ENCODE measurements at places on chromosomes 1 and 21. TPM values are rescaled to one million over a fixed set of nuclear protein-coding genes. Genes with fewer than 3 reads are reported as not detected.

GRCh38 chr21:44555200-44555875 lies 3.3 kb downstream of the KRTAP10-3 start:
- H3K27me3 ChIP-seq: no peaks in the 10 kb centered on the region
- H3K27ac ChIP-seq: no peak overlapping the region
- no peak for DNase-seq

DNA sequence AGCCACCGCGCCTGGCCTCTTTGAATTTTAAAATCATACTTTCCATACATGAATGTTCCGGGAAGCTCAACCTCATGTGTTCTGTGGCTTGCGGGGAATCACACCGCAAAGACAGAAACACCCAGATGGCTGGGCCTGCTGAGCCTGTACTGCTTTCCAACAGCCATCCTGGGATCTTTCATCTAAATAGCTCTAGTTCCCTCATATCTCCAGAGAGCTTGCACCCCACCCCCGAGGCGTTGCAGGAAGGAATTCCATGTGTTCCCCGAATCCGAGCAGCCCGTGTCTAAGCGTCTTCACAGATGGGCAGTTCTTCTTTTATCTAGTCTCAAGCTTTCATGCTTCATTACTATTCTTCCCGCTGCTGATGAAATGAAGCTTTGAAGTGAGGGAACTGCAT lies 66.4 kb downstream of the IGSF21 start:
- no peak overlapping the region for H3K4me3 ChIP-seq
- H3K4me1 ChIP-seq: no peaks in the 10 kb centered on the region
- DNase-seq: no peak
- no peak overlapping the region for H3K27ac ChIP-seq
- no peaks in the 10 kb centered on the region for H3K27me3 ChIP-seq
- no peaks in the 10 kb centered on the region for H3K36me3 ChIP-seq

DNA sequence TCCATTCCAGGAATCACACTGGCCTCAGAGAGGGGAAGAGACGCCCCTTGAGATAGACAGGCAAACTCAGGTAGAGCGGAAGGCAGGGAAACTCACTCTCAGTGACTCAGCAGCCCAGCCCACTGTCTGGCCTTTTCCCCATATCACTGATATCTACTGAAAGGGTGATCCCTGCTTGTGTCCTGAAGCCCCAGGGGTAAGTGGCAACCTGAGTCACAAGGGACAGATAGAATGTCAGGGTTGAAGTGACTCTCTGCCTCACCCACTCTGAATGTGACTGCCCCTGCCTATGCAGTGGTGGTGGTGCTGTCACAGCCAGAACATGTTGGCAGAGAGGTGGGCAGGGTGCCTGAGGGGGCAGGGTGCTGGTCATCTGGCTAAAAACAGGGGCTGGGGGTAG lies 157.5 kb upstream of the FGGY start:
- no peak for DNase-seq
- no peaks in the 10 kb centered on the region for H3K36me3 ChIP-seq
- no peak overlapping the region for H3K4me3 ChIP-seq

Gene PROX1
- total RNA-seq: 2.5 TPM

Gene NOC2L
- total RNA-seq: 35.8 TPM

DNA sequence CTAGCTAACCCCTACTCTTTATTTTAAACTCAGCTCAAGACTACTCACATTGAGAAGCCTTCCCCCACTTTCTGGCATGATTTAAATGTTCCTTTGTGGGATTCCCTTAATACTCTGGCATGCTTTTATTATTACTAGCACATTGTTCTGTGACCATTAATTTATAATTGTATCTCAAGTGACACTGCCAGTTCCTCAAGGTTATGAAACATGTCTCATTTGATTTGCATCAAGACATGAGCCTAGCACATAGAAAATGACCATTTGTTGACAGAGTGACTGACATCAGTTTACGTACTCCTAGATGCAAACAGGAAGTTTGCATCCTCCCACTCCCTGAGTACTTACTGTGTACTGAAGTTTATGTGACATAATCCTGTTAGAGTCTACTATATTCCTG lies 15.2 kb downstream of the RGS4 start:
- H3K4me1 ChIP-seq: peaks cover 14% of the 10 kb centered on the region
- H3K27ac ChIP-seq: no peak overlapping the region
- no peaks in the 10 kb centered on the region for H3K27me3 ChIP-seq
- DNase-seq: no peak
- H3K4me3 ChIP-seq: no peak overlapping the region

GRCh38 chr1:86191958-86192357 lies 35.4 kb upstream of the COL24A1 start:
- no peak for DNase-seq
- H3K4me3 ChIP-seq: no peak overlapping the region
- H3K4me1 ChIP-seq: no peaks in the 10 kb centered on the region
- no peak overlapping the region for H3K27ac ChIP-seq
- H3K27me3 ChIP-seq: no peaks in the 10 kb centered on the region

DNA sequence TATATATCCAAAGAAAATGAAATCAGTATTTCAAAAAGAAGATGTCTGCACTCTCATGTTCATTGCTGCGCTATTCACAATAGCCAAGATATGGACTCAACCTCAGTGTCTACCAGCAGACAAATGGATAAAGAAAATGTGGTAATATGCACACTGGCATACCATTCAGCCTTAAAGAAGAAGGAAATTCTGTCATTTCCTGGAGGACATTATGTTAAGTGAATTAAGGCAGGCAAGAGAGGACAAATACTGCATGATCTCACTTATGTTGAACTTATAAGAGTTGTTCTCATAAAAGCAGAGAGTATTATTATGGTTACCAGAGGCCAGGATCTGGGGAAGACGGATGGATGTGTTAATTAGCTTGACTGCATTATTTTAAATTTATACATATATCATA lies 115.9 kb downstream of the NEGR1 start:
- H3K27me3 ChIP-seq: no peaks in the 10 kb centered on the region
- H3K36me3 ChIP-seq: no peaks in the 10 kb centered on the region
- H3K4me1 ChIP-seq: no peaks in the 10 kb centered on the region
- H3K27ac ChIP-seq: no peak overlapping the region
- no peak overlapping the region for H3K4me3 ChIP-seq

DNA sequence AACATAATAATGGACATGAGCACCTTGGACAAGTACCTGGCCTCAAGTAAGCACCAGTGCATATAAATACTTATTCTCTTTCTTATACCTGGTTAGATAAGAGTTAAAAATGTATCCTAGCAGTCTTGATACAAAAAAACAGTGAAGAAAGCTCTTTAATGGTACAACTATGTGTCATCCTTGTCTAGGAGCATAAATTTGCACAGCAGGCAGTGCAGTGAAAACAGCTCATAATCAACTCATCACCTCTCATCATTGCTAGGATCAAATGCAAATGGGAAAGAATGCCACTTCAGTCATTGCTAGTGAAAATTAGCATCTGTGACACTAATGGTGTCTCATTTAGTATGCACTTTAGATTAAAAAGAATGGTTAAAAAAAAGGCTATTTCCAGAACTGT lies 7.6 kb downstream of the SAMSN1 start:
- H3K36me3 ChIP-seq: no peaks in the 10 kb centered on the region
- no peak overlapping the region for H3K4me3 ChIP-seq
- no peak overlapping the region for H3K27ac ChIP-seq
- no peaks in the 10 kb centered on the region for H3K4me1 ChIP-seq
- no peak for DNase-seq

Gene MX1
- 41.0 TPM for total RNA-seq

Data from aorta (tissue), 5 donors.